Colonic mucosa (tissue), 4 donors: ENCODE measurements at places on chromosomes 2 and 18.

GRCh38 chr2:157789933-157790511, 86.1 kb downstream of the ACVR1 start:
- H3K4me1 ChIP-seq = peaks cover 7% of the 10 kb centered on the region
- peak; percentile 53 for DNase-seq
- H3K36me3 ChIP-seq = no peaks in the 10 kb centered on the region
- H3K27ac ChIP-seq = peak overlapping the region; percentile 11
- H3K27me3 ChIP-seq = no peaks in the 10 kb centered on the region

- H3K4me3 ChIP-seq = no peak overlapping the region
- DNase-seq = no peak
- H3K27me3 ChIP-seq = no peaks in the 10 kb centered on the region
- no peak overlapping the region for H3K27ac ChIP-seq
Measured at GRCh38 chr18:63882333-63883141, 5.0 kb upstream of the SERPINB2 start.

DNA sequence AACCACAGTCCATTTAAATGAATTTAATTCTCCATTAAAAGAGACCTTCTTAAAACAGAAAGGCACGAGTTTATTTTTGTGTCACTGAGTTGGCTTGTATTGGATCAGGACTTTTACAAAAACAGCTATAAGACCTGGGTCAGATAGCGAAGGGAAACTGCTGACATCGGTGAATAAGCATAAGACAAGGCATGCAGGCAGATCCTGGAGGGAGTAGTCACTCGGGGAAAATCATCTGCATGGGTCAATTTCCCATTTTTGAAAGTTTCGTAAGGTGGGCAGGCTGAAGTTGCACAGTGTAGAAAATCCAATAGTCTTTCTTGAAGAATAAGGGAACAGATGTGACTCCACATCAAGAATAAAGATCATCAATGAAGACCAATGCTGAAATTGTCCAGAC, 12.9 kb downstream of the IL36B start:
- H3K27me3 ChIP-seq = no peaks in the 10 kb centered on the region
- H3K4me1 ChIP-seq = no peaks in the 10 kb centered on the region
- no peak for DNase-seq
- H3K36me3 ChIP-seq = no peaks in the 10 kb centered on the region
- H3K4me3 ChIP-seq = no peak overlapping the region

DNA sequence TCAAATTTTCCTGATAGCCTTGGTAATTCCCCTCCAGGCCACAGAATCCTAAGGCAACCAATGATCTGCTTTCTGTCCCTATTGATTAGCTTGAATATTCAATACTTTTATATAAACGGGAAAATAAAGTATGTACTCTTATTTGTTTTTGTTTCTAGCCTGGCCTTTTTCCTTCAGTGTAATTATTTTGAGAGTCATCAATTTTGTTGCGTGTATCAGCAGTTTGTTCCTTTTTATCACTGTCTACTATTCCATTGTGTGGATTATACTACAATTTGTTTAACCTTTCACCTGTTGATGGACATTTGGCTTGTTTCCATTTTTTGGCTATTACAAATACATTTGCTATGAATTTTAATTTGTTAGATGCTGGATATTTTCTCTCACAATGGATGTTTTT, 39.2 kb upstream of the LRRC30 start:
- no peak for DNase-seq
- no peak overlapping the region for H3K4me3 ChIP-seq
- no peaks in the 10 kb centered on the region for H3K4me1 ChIP-seq
- H3K27ac ChIP-seq = no peak overlapping the region

GRCh38 chr2:136288249-136288648, 170.3 kb upstream of the CXCR4 start:
- H3K36me3 ChIP-seq = no peaks in the 10 kb centered on the region
- no peaks in the 10 kb centered on the region for H3K27me3 ChIP-seq
- H3K4me1 ChIP-seq = no peaks in the 10 kb centered on the region
- no peak overlapping the region for H3K27ac ChIP-seq
- DNase-seq = no peak
- H3K4me3 ChIP-seq = no peak overlapping the region

DNA sequence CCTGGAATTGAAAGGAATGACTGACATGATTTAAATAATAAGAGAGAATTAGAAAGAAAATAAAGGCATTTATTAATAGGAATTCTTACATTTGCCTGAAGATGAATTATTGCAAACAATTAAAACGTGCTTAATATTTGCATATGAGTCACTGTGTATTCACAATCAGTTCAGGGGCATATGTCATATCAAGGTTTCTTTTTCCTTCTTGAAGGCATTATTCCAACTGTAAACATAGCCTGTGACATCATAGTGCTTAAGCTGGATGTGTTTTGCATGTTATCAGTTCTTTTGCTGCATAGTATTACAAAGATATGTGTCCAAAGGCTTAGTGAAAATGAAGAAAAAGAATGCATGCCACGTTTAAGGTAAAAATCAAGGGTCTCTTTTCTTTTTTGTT, 80.8 kb downstream of the MEIS1 start:
- H3K4me3 ChIP-seq = no peak overlapping the region
- no peak for DNase-seq
- no peaks in the 10 kb centered on the region for H3K4me1 ChIP-seq
- H3K27me3 ChIP-seq = no peaks in the 10 kb centered on the region

- no peak overlapping the region for H3K4me3 ChIP-seq
- H3K27me3 ChIP-seq = no peaks in the 10 kb centered on the region
- peak overlapping the region; percentile 46 for H3K27ac ChIP-seq
- H3K4me1 ChIP-seq = peaks cover 3% of the 10 kb centered on the region
- H3K36me3 ChIP-seq = no peaks in the 10 kb centered on the region
Measured at GRCh38 chr2:106126295-106126694, 67.8 kb downstream of the UXS1 start.

GRCh38 chr2:153497938-153498629, 19.5 kb upstream of the RPRM start:
- no peak overlapping the region for H3K4me3 ChIP-seq
- H3K36me3 ChIP-seq = no peaks in the 10 kb centered on the region
- DNase-seq = no peak
- no peaks in the 10 kb centered on the region for H3K27me3 ChIP-seq

DNA sequence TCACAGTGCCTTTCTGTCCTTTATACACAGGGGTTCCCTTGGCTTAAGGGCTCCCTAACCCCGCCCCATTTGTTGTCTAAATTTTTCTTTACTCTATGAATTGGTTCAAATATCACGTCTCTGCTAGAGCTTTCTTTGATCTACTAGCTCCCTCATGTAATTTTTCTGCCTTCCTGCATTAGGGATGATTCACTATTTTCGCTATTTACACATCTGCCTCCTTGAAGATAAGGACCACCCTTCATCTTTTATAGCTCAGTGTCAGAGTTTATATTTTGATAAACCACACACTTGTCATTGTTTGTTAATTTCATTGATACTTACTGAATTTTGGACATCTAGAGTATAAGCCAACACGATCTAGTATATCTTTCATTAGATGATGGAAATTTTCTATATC, 169.2 kb downstream of the LPIN1 start:
- no peak overlapping the region for H3K27ac ChIP-seq
- no peak overlapping the region for H3K4me3 ChIP-seq
- no peaks in the 10 kb centered on the region for H3K27me3 ChIP-seq
- DNase-seq = no peak

DNA sequence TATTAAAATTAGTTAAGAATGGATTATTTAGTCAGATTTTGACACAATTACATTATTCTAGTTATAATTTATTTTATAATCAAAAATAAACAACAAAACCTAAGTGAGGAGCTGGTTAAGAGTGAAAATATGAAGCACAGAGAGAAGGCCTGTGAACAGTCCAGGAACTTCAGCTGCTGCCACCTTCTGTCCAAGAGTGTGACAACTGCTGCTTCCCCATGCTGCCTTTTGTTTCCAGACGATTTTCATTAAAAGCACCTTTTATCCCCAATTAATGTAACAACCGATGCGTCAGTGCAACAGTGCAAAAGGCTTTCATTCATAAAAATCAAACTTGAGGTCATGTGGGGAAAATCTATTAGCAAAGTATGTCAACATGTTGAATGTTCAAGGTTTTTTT, 363.6 kb downstream of the CTNNA2 start:
- DNase-seq = no peak
- no peaks in the 10 kb centered on the region for H3K4me1 ChIP-seq

GRCh38 chr2:78553866-78554647, 471.4 kb upstream of the REG3G start:
- no peak for DNase-seq
- H3K27ac ChIP-seq = no peak overlapping the region
- no peaks in the 10 kb centered on the region for H3K4me1 ChIP-seq
- H3K36me3 ChIP-seq = no peaks in the 10 kb centered on the region
- H3K27me3 ChIP-seq = no peaks in the 10 kb centered on the region
- H3K4me3 ChIP-seq = no peak overlapping the region
